ENCODE measurements at places on chromosomes 6 and 20.
A peak's percentile ranks its signal among the peaks of the same experiment; 100 is the strongest.

GRCh38 chr6:132065556-132065955 is 114.4 kb upstream of the CCN2 start:
- no peak for DNase-seq

DNA sequence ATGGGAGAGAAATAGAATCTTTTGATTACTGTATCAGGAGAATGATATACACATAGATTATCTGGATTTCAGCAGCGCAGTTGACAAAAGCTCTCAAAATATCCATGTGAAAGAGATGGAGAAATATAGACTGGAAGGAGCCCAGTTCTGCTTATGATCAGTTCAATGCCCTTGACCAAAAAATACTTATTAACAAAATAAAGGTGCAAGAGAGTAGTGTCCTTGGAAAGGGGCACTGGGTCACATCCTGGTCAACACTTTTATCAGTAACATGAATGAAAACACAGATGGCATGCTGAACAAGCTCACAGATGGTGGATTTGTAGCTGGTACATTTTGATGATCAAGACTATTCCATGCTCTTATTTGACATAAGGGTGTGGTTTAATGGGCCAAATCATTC is 63.9 kb upstream of the PLEKHG1 start:
- no peak for DNase-seq

- no peak for DNase-seq
Observed at GRCh38 chr6:140824595-140824994, 1308.1 kb upstream of the GJE1 start.

- DNase-seq: no peak
Observed at GRCh38 chr6:43517505-43518357, 842 bp downstream of the POLR1C start.

DNA sequence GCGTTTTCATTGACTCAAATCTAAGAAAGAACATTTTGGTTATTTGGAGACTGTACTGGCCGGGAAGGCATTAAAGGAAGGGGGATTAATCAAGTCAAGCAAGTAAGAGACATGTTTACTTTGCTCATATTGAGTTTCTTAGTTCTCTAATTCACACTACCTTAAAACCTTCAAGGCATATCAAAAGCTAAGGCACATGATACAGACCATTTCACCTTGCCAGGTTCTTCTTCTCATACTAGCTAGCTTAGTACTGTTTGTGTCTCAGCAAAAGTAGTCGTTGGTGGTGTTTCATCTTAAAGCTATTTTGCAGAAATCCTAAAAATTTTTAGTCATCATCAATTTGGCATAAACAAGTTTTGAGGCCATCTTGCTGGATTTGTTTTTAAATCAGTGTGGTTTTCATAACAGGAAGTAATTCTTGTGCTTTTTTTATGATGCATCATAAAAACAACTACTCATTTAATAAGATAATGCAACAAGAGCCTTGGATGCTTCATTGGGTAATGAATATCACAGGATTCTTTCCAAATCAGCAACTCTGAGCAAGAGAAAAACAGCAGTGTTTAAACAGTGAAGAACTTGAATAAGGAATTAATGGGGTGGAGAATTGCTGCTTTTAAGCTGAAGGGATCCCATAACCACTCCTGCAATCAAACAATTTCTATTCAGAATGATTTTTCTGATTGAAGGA is 425.3 kb downstream of the EPM2A start:
- DNase-seq: no peak

GRCh38 chr6:28659250-28659566 is 133.5 kb downstream of the GPX5 start:
- no peak for DNase-seq

DNA sequence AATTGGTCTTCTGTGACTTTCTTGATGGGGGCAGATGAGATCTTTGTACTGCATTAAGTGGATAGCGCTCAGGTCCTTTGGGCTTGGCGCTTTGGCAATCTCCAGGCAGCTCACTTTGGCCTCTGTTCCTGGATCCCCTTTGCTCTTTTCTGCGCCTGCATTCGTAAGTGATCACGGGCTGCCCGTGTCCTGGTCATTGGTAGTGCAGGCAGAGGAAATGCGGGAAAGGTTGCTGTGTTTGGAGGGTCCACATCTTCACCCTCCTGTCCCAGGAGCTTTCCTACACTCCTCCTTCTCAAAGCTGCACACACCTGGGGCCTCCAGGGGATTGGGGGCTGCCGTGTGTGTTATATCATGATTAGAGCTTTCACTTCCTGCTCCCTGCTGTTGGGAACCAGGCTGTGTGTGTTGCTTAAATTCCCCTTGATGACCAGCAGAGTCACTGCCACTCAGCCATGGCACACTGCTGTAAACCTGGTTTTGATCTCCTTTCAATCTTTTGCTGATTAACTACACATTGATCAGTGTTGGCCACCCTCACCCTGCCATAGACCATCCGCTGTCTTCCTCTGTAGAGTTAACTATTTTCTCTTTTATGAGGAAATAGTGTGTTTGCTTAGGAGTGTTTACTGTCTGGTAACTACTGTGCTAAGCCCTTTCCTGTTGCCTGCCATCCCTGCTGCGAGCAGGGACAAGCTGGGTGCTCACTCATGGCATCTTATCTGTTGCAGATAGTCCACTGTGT is 13.0 kb upstream of the SNHG17 start:
- DNase-seq: no peak

GRCh38 chr20:61982191-61982950 is 83.3 kb downstream of the TAF4 start:
- no peak for DNase-seq

- DNase-seq: no peak
Observed at GRCh38 chr6:6654599-6655575, 66.4 kb downstream of the LY86 start.

- DNase-seq: no peak
Observed at GRCh38 chr6:52410979-52411378, 9.2 kb upstream of the EFHC1 start.

DNA sequence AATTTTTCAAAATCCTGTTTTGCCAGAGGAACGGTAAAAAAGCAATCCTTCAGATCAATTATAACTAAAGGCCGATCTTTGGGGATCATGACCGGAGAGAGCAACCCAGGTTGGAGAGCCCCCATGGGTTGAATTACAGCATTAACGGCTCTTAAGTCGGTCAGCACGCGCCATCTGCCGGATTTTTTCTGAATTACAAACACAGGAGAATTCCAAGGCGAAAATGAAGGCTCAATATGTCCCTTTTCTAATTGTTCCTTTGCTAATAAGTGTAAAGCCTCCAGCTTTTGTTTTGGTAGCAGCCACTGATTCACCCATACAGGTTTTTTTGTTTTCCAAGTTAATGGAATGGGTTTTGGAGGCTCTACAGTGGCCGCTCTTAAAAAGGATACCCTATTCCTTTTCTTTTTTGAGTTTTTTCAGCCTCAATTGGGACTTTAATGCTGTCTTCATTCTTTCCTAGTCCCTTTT is 16.9 kb upstream of the PTCRA start:
- peak; percentile 85 for DNase-seq

DNA sequence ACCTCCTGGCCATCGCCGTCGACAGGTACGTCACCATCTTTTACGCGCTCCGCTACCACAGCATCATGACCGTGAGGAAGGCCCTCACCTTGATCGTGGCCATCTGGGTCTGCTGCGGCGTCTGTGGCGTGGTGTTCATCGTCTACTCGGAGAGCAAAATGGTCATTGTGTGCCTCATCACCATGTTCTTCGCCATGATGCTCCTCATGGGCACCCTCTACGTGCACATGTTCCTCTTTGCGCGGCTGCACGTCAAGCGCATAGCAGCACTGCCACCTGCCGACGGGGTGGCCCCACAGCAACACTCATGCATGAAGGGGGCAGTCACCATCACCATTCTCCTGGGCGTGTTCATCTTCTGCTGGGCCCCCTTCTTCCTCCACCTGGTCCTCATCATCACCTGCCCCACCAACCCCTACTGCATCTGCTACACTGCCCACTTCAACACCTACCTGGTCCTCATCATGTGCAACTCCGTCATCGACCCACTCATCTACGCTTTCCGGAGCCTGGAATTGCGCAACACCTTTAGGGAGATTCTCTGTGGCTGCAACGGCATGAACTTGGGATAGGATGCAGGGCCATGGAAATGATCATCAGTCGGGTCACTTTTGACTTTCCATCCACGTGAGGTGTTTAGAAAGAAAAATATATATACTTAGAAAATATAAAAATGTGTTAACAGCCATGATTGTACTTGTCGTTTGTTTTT is 868 bp downstream of the MC3R start:
- no peak for DNase-seq

- DNase-seq: no peak
Observed at GRCh38 chr6:155628306-155628705, 172.7 kb upstream of the NOX3 start.

DNA sequence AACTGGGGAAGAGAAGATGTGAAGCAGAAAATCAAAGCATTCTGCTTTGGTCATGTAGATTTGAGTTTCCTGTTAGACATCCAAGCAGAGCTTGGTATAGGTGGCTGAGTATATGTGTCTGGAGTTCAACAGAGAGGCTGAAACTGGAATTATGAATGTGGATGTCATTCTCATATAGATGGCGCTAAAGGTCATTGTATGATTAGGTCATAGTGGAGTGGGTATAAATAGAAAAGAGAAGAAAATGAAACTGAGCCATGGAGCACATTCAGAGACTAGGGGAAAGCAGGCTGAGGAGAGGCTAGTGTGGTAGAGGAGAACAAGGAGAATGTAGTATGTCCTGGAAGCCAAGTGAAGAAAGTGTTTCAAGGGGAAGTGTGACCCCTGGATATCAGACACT is 295.6 kb upstream of the PLN start:
- DNase-seq: no peak

DNA sequence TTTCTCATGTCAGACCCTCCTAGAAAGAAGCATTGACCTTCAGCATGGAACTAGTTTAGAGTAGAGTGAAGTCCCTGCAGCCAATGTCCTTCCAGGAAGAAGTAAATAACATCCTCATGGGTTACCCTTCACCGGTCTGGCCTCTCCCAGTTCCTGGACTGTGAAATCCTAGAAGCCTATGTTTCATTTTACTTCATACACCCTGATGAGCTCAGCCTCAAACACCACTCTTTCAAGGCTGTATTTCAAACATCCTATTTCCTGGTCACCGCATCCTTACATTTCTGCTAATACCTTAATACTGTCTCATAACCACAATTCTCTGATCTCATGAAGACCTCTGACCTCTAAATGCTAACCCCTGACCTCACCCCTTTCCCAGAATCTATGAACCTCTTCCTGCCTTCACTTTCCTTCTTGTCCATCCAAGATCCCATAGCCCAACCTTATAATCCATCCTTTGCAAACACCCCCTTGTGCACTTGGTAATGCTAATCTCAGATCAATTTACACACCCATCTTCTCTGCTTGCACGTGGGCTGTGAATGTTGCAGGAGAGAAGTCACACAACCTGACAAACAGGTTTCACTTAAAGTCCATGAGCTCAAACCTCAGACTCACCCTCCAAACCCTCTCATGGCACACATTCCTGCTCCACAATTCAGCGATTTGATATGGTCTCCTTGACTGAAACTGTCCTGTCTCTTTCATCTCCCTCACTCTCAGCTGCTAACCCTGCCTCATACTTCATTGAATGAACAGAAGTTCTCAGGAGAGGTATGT is 30.2 kb downstream of the SLC2A10 start:
- peak; percentile 77 for DNase-seq

- DNase-seq: peak; percentile 59
Observed at GRCh38 chr20:5608442-5609161, 141.6 kb upstream of the SHLD1 start.

- no peak for DNase-seq
Observed at GRCh38 chr6:84599991-84600390, 164.4 kb downstream of the TBX18 start.

DNA sequence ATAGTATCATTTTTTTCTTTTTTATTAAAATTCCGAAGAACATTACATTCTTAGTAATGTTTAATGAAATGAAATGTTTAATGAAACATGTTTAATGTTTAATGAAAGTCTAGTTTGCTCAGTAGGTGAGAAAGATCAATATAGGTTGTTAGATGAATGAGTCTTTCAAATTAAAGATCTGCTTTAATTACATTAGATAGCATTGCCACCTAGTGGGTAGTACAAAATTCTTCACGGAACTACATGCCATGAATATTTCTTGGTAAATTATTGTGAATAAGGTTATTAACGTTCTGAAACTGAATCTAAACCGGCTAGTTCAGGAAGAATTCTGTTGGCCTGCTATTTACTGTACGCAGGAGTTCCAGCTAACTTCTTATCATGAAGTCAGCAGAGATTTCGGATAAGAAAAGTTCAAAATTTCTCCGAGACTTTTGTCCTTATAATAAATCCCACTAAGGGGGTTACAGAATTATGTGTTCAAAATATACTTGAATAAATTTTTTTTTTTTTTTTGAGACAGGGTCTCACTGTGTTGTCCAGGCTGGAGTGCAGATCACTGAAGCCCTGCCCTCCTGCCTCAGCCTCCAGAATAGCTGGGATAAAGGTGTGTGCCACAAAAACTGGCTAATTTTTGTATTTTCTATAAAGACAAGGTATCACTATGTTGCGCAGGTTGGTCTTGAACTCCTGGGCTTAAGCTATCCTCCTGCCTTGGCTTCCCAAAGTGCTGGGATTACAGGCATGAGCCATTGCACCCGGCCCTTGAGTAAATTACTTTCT is 7.9 kb upstream of the GMNN start:
- peak; percentile 24 for DNase-seq

- DNase-seq: no peak
Observed at GRCh38 chr6:62707156-62707555, 421.1 kb upstream of the KHDRBS2 start.

GRCh38 chr6:63923139-63923739 is 287.6 kb downstream of the PHF3 start:
- peak; percentile 47 for DNase-seq

- DNase-seq: no peak
Observed at GRCh38 chr6:90229331-90230010, 67.2 kb downstream of the BACH2 start.

DNA sequence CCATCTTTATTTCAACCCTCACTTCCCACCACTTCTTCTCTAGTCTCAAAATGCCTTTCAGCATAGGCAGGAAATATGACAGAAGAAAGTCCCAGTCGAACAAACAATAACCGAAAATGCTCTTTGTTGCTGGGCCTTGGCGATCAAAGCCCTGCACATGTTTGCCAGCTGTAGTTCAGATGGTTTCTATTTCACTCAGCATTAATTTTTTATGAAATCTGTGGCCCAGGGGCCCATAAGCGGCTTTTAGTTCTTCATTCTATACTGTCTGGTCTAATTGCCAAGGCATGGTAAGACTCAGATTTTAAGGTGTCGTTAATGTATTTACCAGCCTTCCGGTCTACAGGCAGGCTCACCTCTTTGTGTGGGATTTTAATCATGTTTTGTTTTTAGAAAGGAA is 10.9 kb upstream of the F13A1 start:
- no peak for DNase-seq

GRCh38 chr6:1124885-1125284 is 187.0 kb upstream of the FOXQ1 start:
- DNase-seq: no peak

DNA sequence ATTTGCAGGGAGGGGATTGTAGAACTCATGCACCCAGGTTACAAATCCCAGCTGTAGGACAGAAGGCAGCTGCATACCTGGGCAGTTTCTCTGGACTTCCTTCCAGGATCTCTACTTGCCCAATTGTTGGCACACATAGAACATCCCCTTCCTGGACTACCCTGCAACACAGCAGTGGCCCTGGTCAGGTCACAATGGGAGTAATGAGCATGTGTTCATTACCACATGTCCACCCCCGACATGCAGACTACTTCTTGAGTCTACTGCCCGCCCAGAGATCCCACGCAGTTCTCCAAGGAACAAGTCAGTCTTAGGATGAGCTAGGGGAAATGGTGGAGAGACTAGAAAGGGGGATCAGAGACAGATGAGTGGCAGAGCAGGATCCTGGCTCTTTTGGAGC is 5.1 kb downstream of the PEX6 start:
- DNase-seq: no peak

- no peak for DNase-seq
Observed at GRCh38 chr6:118476551-118476950, 71.5 kb upstream of the PLN start.
